ENCODE measurements at places on chromosomes 6 and 20.
A peak's percentile ranks its signal among the peaks of the same experiment; 100 is the strongest.

DNA sequence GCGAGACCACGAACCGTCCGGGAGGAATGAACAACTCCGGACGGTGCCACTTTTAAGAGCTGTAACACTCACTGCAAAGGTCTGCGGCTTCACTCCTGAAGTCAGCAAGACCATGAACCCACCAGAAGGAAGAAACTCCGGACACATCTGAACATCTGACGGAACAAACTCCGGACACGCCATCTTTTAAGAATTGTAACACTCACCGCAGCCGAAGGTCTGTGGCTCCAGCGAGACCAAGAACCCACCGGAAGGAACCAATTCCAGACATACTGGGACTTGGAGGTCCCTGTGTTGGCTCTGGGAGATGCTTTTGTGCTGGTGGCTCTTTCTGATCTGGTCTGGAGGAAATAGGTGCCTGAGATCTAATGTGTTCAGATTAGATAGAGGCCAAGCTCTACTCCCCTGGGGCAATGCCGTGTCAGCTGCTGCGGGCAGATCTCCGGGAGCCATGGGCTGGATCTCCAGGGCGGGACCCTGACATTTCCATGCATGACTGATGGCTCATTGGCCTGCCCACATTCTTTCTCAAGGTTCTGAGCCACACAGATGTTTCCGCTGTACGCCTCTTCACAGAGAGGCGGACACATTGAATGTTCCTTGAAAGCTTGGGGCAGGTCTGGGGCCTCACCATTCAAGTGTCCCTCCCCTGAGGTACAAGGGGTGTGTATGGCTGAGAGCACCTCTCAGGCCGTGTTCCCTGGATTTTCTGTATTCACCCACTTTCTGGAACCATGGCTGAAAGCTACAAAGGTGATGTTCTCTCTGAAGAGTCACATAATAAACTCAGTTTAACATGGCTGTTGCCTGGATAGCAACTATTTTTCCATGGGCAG lies 29.3 kb downstream of the GMPR start:
- DNase-seq = no peak

- no peak for DNase-seq
Observed at GRCh38 chr6:143098054-143098671, 37.5 kb downstream of the AIG1 start.

DNA sequence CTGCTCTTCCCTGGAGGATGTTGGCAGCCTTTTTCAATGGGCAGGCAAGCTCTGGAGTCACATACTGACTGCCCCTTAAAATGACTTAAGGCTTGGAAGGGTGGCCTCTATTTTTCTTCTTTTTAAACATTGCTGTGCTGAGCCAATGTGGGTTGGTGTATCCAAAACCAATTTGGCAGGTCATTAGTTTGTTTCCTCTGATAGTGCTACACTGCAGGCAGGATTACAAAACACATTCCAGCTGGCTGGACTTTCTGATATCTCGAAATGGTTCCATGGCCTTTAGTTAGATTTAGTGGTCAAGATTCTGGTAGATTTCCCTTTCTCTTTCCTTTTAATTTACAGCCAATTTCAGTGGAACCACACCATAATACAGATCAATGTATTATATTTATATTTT lies 28.1 kb upstream of the BMP2 start:
- DNase-seq = no peak

GRCh38 chr6:42401613-42401951 lies 50.1 kb downstream of the TRERF1 start:
- peak; percentile 57 for DNase-seq

- peak; percentile 64 for DNase-seq
Observed at GRCh38 chr6:167825332-167826229, 1.1 kb upstream of the AFDN start.

- DNase-seq = no peak
Observed at GRCh38 chr6:142028527-142028926, 104.2 kb upstream of the GJE1 start.

Data from activated CD8-positive, alpha-beta memory T cell treated with anti-CD3 and anti-CD28 coated beads for 24 hours (primary cell).